Stimulated activated CD4-positive, alpha-beta T cell treated with anti-CD3 and anti-CD28 coated beads, Interleukin-1b, Interleukin-23, amount 100 ng/mL, for 1 hour (primary cell): ENCODE measurements at places on chromosomes 13 and 19.

- DNase-seq, result no peak
Observed at GRCh38 chr13:49652355-49653305, 24.3 kb downstream of the ARL11 start.

- no peak for DNase-seq
Observed at GRCh38 chr13:73828811-73829210, 305.4 kb downstream of the KLF12 start.

- DNase-seq, result no peak
Observed at GRCh38 chr19:31501427-31502195, 152.4 kb upstream of the TSHZ3 start.

GRCh38 chr19:40622773-40623075, 21.6 kb downstream of the LTBP4 start:
- no peak for DNase-seq

GRCh38 chr13:32905864-32906180, 110.4 kb upstream of the KL start:
- DNase-seq, result no peak

DNA sequence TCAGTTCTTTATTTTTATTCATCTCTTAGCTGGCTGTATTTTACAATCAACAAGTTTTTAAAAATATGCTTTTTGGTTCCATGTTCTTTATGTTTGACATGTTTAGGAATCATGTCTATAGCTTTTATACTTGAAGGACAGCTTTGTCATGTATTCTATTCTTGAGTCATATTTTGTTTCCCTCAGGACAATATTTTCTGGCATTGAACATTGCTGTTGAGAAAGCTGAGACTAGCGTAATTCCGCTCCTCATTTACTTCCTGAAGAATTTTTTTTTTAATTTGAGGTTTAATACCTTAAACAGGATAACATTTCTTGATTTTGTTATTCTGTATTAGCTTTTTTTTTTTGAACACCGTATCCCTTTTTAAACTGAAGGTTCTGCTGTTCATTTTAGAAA, 53.2 kb downstream of the RB1 start:
- no peak for DNase-seq

DNA sequence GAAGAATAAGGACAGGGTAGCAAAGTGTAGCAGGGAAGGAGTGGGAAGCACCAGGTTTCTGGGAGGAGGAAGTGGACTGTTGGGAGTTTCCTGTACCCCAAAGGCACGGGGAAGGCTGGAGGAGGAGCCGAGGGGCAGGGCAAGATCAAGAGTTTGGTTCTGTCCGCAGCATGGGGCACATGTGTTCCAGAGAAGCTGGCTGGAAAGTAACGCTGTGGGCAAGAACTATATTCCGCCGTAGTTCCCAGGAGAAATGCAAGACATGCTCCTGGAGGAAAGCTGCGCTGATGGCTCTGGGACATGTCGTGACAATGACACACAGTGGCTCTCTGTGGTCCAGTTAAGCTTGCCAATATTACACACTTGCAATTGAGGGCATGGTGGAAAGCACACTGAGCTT, 51.7 kb upstream of the KPNA3 start:
- no peak for DNase-seq

- no peak for DNase-seq
Observed at GRCh38 chr19:2059422-2060201, 8.6 kb upstream of the MKNK2 start.
